ENCODE measurements at places on chromosomes 5 and 9. TPM values are rescaled to one million over a fixed set of nuclear protein-coding genes. Genes with fewer than 3 reads are reported as not detected.

GRCh38 chr5:153511622-153512021 is 21.2 kb downstream of the GRIA1 start:
- DNase-seq, result no peak

Gene KIF4B
- total RNA-seq, result not detected

Gene NREP
- total RNA-seq, result 27.3 TPM

- DNase-seq, result no peak
These were observed 461.1 kb upstream of the CYLC2 start for GRCh38 chr9:102534031-102534430.

Gene IARS1
- total RNA-seq, result 123 TPM

DNA sequence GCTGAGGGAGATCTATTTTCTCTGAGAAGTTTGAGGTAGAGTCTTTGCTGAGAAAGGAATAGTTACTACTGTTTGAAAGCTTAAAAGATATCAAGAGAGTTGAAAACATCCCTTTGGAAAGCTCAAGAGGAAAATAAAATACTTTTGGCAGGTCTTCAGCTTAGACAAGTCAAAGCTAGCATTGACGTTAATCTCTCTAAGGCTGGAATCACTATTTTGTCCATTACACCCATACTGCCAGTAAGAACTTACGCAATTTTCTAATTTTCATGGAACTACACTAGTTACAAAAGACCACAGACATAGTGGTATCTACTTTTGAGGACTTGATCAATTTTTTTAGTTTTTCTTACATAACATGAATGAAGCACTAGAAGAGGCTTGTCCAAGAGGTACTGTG is 494.9 kb downstream of the PSAT1 start:
- DNase-seq, result no peak

- DNase-seq, result peak; percentile 49
These were observed 20.7 kb downstream of the GOLGA2 start for GRCh38 chr9:128254855-128255759.

DNA sequence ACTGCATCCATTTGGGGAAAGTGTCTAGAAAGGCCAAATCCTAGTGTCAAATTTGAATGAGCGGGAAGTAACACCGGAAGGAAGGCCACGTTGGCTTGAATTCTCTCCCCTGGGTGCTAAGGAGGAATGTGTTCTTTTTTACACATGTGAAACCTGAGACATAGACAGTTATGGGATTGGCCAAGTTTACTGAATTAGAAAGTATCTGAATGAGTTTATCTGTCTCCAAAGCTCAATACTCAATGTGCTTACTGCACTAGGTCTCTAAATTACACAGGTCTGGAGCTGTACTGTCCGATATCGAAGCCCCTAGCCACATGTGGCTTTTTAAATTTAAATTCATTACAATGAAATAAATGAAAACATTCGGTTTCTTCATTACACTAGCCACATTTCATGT is 6.0 kb downstream of the DMRT1 start:
- DNase-seq, result no peak

Gene NAIF1
- 14.2 TPM for total RNA-seq

GRCh38 chr9:125829743-125830142 is 82.6 kb downstream of the PBX3 start:
- DNase-seq, result peak; percentile 57

Gene LVRN
- total RNA-seq, result not detected

Gene EPB41L4B
- not detected for total RNA-seq

Gene IFNA7
- not detected for total RNA-seq

GRCh38 chr9:76571288-76571687 is 112.3 kb downstream of the GCNT1 start:
- no peak for DNase-seq

Gene ATOX1
- 48.1 TPM for total RNA-seq

DNA sequence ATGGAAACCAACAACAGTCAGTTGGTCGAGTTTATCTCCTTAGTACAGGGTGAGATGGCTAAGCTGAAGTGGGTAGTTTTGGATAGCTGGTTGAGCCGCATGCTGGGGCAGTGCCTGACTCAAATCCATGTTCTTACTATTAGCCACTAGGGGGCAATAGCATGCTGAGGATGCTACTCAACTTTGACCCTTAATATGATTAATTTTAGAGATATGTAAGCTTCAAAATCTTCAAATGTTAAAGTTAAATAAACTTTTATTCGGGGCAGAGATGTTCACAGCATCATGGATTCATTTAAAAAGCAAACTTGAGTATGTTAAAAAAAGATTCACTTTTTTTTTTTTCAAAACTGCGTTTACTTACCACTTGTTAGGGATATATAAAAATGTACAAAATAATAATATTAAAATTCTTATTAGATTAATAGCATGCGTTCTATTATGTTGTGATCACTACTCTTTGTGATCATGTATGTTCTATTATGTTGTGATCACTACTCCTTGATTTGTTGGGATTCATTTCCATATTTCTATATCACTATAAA is 57.0 kb downstream of the C9orf153 start:
- DNase-seq, result peak; percentile 24

DNA sequence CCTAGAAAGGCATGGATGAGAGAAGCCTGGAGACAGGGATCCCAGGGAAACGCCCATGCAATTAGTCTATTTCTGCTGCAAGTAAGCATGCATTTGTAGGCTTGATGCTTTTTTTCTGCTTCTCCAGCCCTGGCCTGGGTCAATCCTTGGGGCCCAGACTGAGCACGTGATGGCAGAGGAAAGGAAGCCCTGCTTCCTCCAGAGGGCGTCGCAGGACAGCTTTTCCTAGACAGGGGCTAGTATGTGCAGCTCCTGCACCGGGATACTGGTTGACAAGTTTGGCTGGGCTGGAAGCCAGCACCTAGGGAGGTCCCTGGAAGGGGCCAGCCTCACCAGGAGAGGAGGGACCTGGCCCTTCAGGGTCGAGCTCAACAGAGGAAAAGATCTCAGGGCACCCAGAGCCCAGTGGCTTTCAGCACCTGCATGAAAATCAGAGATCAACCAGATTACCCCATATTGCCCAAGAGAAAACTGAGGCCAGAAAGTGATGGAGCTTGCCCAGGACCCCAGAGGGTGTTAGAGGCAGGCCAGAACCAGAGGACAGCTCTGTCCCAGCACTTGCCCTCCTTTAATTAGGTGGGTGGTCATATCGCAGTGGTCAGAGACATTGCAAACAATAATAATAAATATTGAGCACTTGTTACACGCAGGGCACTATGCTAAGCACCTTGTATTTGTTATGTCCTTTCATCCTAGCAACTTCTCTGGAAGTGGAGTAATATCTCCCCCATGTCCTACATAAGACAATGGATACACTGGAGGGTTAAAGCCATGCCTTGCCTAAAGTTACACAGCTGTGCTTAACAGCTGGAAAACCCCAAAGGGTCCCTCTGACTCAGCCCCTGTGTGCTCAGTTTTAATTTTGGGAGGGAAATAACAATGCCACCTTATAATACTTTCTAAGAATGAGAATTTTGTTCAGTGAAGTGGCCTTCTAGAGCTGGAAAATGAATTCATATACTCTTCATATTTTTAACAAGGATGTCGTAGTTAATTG is 67.1 kb downstream of the KLF4 start:
- DNase-seq, result peak; percentile 29

DNA sequence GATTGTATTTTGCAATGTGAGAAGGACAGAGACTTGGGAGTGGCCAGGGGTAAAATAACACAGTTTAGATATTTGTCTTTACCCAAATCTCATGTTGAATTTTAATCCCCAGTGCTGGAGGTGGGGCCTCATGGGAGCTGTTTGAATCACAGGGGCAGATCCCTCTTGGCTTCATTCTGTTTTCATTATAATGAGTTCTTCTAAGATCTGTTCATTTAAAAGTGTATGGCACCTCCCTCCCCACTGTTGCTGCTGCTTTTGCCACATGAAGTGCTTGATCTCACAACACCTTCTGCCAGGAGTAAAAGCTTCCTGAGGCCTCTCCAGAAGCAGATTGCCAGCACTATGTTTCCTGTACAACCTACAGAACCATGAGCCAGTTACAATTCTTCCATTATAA is 28.1 kb downstream of the COX7C start:
- DNase-seq, result no peak

DNA sequence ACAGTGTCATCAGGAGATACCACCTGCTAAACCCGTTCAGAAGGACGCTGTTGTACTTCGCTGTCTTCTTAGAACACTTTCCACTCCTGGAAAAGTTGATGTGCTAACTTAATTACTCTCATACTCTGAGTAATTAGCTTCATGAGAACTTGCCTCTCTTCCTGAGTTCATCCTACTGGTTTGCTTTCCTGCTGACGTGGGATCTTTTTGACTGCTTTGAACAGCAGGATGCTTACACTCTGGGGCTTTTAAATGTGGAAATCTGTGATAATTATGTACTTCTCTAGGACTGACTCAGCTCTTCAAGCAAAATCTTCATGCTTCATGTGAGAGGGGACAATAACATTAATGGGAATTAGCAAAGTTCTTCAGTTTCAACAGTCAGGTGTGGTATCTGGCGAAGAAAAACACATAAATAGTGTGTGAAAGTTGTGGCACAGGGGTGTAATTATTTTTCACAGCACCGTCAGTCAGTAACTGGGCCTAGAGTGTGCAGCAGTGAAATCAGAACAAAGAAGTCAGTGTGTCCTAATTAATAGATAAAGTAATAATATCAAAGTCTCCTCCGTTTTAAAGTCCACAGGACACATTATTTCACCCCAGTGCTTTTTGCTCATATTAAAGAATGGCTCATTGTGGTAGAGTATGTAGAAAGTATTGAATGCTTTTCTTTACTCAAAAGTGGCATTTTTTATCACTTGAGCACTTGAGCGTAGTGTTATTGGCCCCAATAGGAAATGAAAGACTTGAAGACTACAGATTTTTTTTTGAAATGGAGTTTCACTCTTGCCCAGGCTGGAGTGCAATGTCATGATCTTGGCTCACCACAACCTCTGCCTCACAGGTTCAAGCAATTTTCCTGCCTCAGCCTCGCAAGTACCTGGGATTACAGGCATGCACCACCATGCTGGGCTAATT is 140.9 kb upstream of the DMRT1 start:
- no peak for DNase-seq

- DNase-seq, result no peak
These were observed 251.4 kb upstream of the IL12B start for GRCh38 chr5:159581502-159582249.

Gene CYLC2
- total RNA-seq, result not detected

DNA sequence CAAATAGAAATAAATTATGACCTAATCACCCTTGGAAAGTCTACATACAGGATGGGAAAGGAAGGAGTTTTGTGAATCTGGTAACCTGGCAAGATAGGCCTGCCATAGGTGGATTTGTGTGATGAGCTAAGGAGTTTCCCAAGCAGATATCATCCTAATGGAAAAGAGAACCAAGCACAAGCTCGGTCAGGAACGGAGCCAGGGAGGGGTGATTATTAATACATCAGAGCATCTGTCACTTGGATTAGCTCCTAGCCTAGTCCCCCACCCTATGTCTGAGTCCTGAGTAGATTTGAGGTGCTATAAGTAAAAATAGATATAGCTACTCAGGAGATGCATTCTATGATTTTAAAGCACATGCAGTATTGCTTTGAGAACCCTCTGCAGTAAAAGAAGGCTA is 57.3 kb upstream of the SMARCA2 start:
- no peak for DNase-seq

DNA sequence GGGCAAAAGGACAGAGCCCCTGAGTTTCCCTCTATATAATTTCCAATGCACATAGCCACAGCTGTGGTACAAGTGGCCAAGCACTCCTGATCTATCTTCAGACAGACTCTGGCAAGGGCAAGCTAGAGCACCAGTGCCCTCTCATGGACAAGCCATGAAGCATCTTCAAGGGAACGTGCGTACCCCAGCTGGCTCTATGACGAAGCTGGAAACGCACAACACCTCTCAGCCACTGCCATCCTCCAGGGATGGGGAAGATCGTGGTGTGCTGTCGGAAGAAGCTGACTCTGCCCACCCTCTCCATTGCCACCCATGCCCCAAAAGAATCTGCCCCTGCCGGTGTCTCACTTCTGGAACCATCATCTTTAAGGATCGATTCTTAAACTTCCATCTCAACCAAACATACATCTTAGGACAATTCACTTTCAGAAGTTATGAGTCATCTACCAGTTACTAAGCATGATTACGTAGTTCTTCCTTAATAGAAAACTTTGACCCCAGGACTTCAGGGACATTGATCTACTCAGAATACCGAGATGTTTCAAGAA is 482.9 kb downstream of the AGTPBP1 start:
- DNase-seq, result peak; percentile 15

GRCh38 chr9:87285183-87285850 is 212.3 kb upstream of the DAPK1 start:
- DNase-seq, result no peak

GRCh38 chr9:19018201-19018600 is 14.8 kb downstream of the SAXO1 start:
- DNase-seq, result no peak

DNA sequence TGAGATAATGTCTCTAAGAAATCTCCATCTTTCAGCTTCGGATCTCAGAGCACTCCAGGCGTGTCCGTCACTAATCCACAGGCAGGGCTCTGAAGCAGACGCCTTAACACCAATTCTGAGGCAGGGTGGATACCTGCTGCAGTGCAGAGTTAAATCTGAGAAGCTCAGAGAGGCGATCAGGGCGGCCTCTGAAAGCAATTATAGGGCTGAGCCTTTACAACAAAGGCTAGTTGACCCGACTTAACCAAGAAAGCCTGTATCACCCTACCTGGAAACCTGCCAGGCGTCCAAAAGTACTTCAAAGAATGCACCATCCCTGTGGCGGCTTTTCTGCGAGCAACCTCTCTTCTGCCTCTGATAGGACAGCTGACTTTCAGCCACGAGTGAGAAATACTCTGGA is 134.8 kb upstream of the MSX2 start:
- DNase-seq, result no peak

Gene FGF1
- total RNA-seq, result not detected

GRCh38 chr5:143887903-143888665 is 76.1 kb downstream of the HMHB1 start:
- no peak for DNase-seq

DNA sequence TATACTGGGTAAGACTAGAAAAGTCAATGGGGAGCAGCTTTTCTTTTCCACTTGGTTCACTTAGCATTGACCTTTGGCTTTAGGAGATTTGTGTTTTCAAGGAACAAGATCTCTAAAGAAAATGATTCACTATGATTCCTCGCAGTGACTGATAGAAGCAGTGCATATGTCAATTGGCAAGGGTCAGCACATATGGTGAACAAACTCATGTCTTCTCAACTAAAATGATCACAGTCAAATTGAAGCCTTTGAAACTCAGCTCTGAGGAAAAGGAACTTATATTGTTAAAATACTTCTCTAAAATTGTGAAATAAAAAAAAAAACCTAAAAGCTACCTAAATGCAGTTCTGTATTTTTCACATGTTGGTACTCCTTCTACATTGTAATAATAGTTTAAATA is 43.2 kb upstream of the IL7R start:
- DNase-seq, result no peak

GRCh38 chr5:58944221-58944620 is 361.3 kb downstream of the RAB3C start:
- DNase-seq, result no peak

- DNase-seq, result no peak
These were observed 132.7 kb downstream of the SLIT3 start for GRCh38 chr5:169168280-169168679.

DNA sequence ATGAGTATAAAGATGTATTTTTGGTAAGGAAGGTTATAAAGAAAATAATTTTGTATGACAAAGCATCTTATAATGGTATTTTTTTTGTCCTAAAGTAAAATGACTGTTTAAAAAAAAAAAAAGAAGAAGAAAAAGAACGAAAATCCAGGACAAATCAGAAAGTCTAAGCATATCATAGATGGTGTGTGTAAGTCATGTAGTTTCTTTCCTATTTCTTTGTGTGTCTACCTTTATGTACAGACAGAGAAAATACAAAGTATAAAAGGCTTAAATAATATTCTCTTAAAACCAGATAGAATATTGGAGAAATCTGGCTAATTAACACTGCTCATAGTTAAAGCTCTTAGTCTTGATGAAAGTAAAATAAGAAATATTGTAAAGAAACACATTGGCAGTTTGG is 7.7 kb downstream of the RIGI start:
- DNase-seq, result no peak

Gene FCN1
- total RNA-seq, result not detected

Gene PCDHB6
- total RNA-seq, result not detected
